GM23338 (cell line): ENCODE measurements at places on chromosomes 6 and 20. TPM values are rescaled to one million over a fixed set of nuclear protein-coding genes. Genes with fewer than 3 reads are reported as not detected.

DNA sequence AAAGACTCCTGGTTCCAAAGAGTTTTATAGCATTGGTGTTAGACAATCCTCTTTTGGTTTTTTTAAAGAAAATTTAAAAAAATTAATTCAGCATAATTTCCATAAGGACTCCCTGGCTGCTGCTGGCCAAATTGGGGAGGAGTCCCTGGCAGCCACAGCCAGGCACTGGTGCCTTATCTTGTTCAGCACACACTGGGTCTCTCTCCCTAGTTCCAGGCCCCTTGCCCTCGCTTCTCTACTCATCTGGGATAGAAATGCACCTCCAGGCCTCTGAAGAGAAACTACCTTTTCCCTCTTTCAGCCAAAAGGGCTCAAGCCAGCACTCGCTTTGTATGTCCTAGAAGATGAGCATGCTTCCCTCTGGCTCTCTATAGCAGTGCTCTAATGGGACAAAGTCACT is 13.4 kb upstream of the MAPK13 start:
- no peak overlapping the region for H3K4me3 ChIP-seq
- H3K27me3 ChIP-seq: no peaks in the 10 kb centered on the region
- no peak overlapping the region for H3K27ac ChIP-seq
- no peak for DNase-seq
- H3K4me1 ChIP-seq: peaks cover 12% of the 10 kb centered on the region

DNA sequence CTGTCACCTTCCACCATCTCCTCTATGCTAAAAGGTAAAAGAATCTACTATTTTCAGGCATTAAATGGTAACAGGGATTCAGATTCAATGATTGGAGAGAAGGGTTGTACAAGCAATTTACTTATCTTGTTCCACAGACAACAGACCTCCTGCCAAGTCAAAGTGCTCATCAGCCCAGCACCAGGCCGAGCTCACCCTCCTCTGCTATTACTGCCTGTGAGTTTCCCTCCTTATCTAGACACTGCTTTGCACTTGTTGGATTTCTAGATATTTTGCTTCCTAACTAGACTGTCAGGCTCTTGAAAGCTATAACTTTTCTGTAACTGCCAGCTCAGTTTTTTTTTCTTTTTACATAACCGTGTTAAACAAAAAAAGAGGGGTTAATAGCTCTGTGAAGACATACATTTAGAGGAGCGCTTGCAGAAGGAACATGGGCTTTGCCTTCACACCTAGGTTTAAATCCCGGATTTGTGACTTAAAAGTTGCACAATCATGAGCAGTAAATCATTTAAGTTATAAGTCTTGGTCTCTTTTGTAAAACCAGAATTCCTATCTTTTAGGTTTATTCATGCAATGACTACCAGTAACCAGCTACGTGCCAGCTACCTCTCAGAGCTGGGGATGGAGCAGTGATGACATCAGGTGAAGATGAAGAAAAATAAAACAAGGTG is 1.1 kb upstream of the FAM162B start:
- H3K4me1 ChIP-seq: peaks cover 20% of the 10 kb centered on the region
- H3K36me3 ChIP-seq: no peaks in the 10 kb centered on the region
- DNase-seq: no peak

DNA sequence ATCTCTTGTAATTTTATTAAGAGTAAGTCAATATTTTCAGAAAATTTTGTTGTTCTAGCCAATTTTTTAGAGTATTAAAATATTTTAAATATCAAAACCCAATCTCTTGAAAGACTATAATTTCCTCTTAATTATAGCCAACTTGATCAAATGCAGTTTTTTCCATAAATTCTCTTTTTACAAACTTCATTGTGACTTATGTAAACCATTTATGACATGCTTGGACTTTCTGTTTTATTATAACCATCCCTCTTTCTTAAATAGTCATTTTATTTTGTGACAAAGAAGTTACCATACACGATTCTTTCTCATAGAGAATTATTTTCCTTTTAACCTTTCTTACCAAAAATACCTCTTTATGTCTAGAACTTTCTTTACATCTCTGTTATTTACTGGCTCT is 1075.5 kb downstream of the KHDRBS2 start:
- no peaks in the 10 kb centered on the region for H3K4me1 ChIP-seq
- DNase-seq: peak; percentile 45
- H3K27ac ChIP-seq: no peak overlapping the region
- peaks cover 25% of the 10 kb centered on the region for H3K36me3 ChIP-seq
- H3K4me3 ChIP-seq: no peak overlapping the region; the same call in 1 of the 2 replicates

- DNase-seq: no peak
- no peak overlapping the region for H3K27ac ChIP-seq
- no peak overlapping the region for H3K4me3 ChIP-seq
- H3K36me3 ChIP-seq: no peaks in the 10 kb centered on the region
- no peaks in the 10 kb centered on the region; the same call in 1 of the 2 replicates for H3K27me3 ChIP-seq
Observed at GRCh38 chr6:168032005-168032760, 34.7 kb downstream of the KIF25 start.

DNA sequence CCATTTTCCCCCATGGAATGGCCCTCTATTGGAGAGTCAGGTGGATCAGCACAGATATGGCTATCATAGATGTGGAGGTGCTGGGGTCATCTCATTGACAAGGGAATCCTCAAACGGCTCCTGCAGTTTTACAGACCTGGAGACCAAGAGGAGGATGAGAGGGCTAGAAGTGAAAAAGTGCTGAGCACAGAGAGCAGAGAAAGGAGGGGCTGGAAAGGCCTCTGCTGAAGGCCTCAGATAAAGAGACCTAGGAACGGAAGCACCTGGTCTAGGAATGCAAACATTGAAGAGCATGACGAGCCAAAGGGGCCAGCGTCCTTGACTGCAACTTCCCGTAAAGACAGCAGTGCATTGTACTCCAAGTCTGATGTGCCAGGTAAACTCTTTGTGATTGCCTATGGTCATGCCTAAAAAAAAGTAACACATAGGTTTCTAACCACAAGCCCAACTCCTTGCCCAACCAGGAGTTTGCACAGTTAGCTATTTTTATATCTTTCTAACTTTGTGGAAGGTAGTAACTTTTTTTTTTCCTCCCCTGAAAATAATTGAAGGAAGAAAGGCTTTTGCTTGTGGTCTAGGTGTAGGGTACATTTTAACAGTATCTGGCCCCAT is 15.2 kb downstream of the RSPH4A start:
- no peaks in the 10 kb centered on the region for H3K4me1 ChIP-seq
- H3K27ac ChIP-seq: no peak overlapping the region

GRCh38 chr20:3751675-3752385 is 15.7 kb downstream of the ADISSP start:
- DNase-seq: peak; percentile 83
- no peak overlapping the region for H3K27ac ChIP-seq
- peaks cover 25% of the 10 kb centered on the region for H3K27me3 ChIP-seq
- H3K36me3 ChIP-seq: 0 out of 2 replicates have a peak, but pooled peaks cover 3% of the 10 kb centered on the region
- peaks cover 12% of the 10 kb centered on the region; the same call in 1 of the 2 replicates for H3K4me1 ChIP-seq

GRCh38 chr6:165820934-165821333 is 157.9 kb upstream of the PDE10A start:
- peaks cover 35% of the 10 kb centered on the region for H3K4me1 ChIP-seq
- no peaks in the 10 kb centered on the region for H3K36me3 ChIP-seq
- H3K27me3 ChIP-seq: no peaks in the 10 kb centered on the region
- H3K27ac ChIP-seq: no peak overlapping the region

DNA sequence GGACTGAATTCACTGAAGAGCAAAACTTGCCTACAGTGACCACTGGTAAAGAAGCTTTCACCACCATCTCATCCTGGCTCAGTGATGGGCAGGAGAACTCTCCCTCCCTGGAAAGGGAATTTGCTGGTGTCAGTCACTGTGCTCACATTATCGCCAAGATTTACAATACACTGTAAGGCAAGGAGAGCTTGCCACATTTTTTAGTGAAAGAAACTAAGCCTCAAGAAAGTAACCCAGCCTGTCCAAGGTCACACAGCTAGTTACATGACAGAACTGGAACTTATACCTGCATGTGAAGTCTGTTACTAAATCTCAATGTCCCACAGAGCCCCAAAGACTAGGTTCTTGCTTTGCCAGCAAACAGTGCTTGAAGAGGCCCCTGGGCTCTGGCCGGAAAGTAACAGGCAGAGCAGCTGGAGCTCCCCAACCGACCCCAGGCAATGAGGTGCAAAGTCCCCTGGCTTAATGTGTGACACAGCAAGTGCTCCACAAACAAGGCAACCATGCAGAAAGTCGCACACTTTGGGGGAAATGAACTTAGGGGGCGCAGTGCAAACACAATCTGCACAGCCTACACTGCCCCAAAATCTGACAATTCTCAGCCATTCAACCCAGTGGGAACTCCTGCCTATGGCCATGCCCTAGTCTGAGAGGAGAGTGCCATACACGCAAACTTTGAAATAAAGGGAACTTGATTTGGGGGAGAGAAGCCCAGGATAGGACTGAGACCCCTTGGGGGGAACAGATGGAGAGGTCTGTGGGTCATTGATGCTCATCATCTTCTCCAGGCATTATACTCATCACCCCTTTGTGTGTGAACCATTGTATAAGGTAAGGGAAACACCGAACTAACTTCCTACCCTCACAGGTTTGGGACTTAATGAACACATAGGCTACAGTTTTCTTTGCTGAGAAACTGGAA is 1.9 kb downstream of the BCL2L1 start:
- H3K4me1 ChIP-seq: peaks cover 57% of the 10 kb centered on the region
- H3K36me3 ChIP-seq: peaks cover 12% of the 10 kb centered on the region; the same call in 1 of the 2 replicates
- peak overlapping the region; percentile 71 for H3K4me3 ChIP-seq
- DNase-seq: peak; percentile 30
- no peaks in the 10 kb centered on the region for H3K27me3 ChIP-seq

DNA sequence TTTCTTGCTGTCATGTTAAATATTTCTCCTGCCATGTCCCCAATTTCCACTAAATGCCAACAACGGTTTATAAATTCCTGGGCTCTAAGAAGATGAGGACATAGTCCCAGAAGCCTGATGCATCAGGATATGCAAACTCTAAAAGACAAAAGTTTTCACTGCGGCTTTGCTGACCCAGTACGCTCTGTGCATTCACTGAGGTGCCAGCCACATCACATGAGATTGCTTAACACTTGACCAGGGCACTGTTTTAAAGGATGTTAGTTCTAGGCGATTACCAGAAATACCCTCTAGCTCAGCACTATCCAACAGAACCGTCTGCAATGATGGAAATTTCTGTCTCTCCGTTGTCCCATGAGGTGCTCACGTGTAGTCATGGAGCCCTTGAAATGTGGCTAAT is 19.9 kb upstream of the ADTRP start:
- no peak for DNase-seq
- H3K4me3 ChIP-seq: no peak overlapping the region
- no peak overlapping the region for H3K27ac ChIP-seq
- H3K36me3 ChIP-seq: no peaks in the 10 kb centered on the region

GRCh38 chr6:119196715-119197114 is 118.3 kb upstream of the FAM184A start:
- H3K27ac ChIP-seq: no peak overlapping the region
- H3K27me3 ChIP-seq: no peaks in the 10 kb centered on the region
- H3K4me3 ChIP-seq: no peak overlapping the region

DNA sequence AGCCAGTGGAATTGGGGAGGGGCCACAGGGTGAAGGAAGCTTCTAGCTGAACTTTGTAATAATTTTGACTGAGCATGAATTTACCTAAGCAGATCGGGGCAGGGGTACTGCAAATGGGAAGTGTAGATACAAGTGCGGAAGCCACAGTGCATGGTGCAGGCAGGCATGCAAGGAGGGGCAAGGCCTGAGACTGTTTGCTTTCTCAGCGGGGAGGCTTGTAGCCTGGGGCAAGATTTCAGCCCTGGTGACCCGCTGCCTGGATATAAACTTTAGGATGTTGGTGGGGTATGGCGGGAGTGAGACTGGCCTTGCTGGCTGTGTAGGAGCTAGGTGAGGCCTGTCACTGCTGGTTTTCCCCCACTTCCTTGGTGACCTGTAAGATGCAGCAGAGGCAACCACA is 266.4 kb upstream of the PREP start:
- H3K4me1 ChIP-seq: peaks cover 6% of the 10 kb centered on the region; the same call in 1 of the 2 replicates
- H3K27me3 ChIP-seq: no peaks in the 10 kb centered on the region
- H3K4me3 ChIP-seq: no peak overlapping the region
- DNase-seq: peak; percentile 7
- H3K27ac ChIP-seq: no peak overlapping the region

- no peaks in the 10 kb centered on the region for H3K36me3 ChIP-seq
- H3K4me1 ChIP-seq: no peaks in the 10 kb centered on the region
- H3K4me3 ChIP-seq: no peak overlapping the region
- H3K27me3 ChIP-seq: no peaks in the 10 kb centered on the region
Observed at GRCh38 chr20:44089987-44090674, 96.9 kb downstream of the JPH2 start.

The LINC00237 gene
- 0.31 TPM in 1 of 2 replicates, not detected in the other for total RNA-seq

The C20orf204 gene
- 0.73 and 0.85 TPM in 2 replicates for total RNA-seq

The FNDC1 gene
- 0.12 and 0.38 TPM in 2 replicates for total RNA-seq

The GSTA3 gene
- total RNA-seq: not detected in 2 replicates

The CNR1 gene
- 2.6 and 2.8 TPM in 2 replicates for total RNA-seq

The RUNX2 gene
- 0.70 and 1.7 TPM in 2 replicates for total RNA-seq

The PBOV1 gene
- total RNA-seq: not detected in 2 replicates
